Peyer's patch (tissue), 4 donors: ENCODE measurements at places on chromosomes 2 and 18. TPM values are rescaled to one million over a fixed set of nuclear protein-coding genes. Genes with fewer than 3 reads are reported as not detected.

GRCh38 chr2:124526221-124526620 is 501.1 kb downstream of the CNTNAP5 start:
- DNase-seq = no peak

- no peak for DNase-seq
These were observed 186.1 kb downstream of the ADCYAP1 start for GRCh38 chr18:1090758-1091157.

DNA sequence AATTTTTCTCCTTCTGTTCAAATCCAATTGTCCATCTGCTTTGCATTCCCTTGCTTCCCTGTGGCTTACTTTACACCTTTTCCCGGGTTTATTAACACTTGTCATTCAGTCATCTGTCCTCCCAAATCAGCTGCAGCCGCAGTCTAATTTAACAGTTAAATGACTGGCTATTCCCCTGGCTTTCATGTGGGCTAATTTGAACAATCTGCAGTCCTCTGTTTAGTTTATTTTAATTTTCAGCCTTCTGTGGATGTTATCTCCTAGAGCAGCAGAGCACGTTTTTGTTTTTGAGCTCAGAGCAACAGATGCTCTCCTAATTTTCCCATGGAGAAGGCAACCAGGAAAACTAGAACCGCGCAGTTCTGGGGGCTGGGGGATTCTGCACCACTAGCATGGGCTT is 55.0 kb downstream of the MEP1B start:
- DNase-seq = no peak

- DNase-seq = no peak
These were observed 27.5 kb downstream of the CFAP36 start for GRCh38 chr2:55547001-55547400.

- no peak for DNase-seq
These were observed 37.0 kb upstream of the FOSL2 start for GRCh38 chr2:28355521-28356094.

GRCh38 chr2:239767021-239767905 is 257.9 kb downstream of the NDUFA10 start:
- DNase-seq = peak; percentile 32

DNA sequence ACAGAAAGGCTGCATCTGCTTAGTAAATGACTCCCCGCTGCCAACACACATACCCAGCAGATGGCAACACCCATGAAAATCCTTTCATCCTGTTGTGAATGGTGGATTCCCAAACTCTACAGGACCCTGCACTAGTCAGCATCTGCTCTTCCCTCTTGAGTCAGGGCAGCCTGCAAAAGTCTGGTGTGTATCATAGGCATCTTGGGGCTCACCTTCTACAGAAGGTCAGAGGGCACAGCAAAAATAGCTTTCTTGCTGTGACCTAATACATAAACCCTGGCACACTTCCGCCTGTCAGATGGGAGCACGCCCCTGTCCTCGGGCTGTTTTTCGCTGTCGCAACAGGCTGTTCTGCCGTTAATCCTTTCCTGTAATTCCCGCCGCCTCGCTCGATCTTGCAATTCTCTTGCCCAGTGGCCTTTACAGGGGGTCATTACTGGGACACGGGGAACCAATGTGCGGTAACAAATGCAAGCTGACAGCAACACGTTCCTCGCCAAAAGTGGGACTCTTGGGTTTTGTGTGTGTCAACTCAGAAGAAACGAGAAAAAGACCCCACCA is 19.9 kb upstream of the SCYGR1 start:
- no peak for DNase-seq

GRCh38 chr2:154193246-154193645 is 321.5 kb downstream of the GALNT13 start:
- no peak for DNase-seq

The ACMSD gene
- 1.2 TPM for total RNA-seq

The RESP18 gene
- total RNA-seq = not detected

The SLC19A3 gene
- total RNA-seq = 5.0 TPM

The MYO5B gene
- 208 TPM for total RNA-seq

The CRYGC gene
- total RNA-seq = not detected

The NTSR2 gene
- total RNA-seq = not detected

The RNF149 gene
- 86.2 TPM for total RNA-seq

The FECH gene
- 22.3 TPM for total RNA-seq
